ENCODE measurements at places on chromosomes 11 and 22.
A peak's percentile ranks its signal among the peaks of the same experiment; 100 is the strongest.

DNA sequence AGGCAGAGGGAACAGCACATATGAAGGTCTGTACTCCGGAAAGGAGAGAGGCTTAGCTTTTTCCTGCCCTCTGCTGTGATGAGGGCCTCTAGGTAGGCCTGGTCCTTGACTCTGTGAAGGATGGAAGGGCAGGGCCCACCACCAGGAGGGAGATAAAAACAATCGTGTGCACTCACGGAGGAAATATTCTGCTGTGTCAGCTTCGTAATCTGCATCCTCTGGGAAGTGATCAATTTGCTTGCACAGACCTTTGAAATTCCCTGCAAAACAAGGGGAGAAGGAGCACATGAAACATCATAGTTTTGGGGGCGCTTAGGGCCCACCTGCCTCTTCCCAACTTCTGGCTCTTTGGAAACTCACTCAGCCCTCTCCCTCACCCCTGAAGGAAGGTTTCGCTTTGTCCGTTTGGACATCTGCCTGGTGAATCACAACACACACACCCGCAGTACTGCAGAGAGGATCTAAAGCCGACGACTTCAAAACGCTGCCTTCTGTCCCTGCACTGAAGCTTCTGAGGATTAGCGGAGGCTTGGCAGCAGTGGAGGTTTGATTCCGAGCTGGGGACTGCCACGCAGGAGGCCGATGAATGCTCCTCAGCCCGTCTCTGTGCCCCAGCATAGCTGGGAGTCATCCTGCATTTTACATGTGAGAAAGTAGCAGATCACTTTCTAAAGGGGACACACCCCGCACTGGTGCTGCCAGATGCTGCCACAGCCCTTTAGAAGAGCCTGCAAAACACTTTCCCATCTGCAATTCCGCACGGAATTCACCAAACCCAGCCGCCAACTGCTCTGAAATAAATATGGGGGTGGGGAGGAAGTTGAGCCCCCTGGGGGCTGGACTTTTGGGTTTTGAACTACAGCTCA lies 58.6 kb upstream of the EIF3D start:
- peak; percentile 55 for DNase-seq

DNA sequence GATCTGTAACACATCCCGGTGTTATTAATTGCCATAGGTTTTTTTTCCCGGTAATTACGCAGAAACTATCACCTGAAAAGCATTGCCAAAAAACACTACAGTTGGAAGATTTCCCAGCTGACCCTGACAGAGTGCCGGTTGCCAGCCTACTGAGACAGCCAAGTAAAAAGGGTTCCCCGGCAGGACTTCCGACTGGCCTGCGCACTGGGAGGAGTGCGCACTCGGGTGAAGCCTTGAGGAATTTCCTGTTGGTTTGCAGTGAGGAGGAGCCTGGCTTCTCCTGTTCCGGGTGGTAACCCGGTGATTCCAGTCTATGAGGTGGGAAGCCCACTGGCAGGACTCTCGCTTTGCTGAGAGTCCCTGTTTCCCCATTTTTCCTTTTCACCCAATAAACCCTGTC lies 52.1 kb downstream of the CNTF start:
- no peak for DNase-seq

GRCh38 chr22:38193580-38193979 lies 8.2 kb upstream of the MAFF start:
- DNase-seq: no peak

GRCh38 chr11:107747622-107748021 lies 35.8 kb upstream of the SLN start:
- DNase-seq: no peak

DNA sequence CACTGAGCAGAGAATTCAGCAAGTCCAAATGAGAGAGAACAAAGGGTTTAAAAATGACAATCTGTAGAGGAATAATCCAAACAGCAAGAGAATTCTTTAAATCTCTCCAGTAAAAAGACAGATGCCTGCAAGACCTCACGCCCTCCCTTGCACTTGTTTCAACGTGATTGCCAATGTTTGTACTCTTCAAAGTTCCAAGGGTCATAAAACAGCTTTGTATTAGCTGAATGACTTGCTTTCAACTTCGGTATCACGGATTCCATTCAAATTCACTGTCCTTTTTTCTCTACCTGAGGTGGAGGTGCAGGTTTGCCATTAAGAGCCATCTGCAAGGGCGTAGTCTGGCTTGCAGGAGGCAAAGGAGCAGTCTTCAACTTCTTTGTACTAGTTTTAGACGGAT lies 41.1 kb upstream of the CHRNA10 start:
- DNase-seq: no peak

DNA sequence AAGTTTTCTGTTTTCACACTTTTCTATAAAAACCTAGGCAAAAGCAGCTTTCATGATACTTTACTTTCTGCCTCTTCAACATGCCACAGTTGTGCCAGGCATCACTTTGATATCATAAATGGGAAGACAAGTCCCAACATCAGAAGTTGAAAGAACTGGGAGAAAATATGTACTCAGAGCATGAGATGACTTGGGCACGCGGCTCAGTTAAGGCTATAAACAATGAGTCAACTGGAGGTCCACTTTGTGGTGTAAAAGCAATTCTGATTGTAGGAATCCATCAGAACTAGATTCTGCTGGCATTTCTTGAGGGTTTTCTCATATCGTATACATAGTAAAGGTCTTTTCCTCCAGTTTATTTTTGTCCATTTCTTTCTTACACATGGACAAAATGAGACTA lies 109.7 kb upstream of the USP47 start:
- DNase-seq: no peak

- no peak for DNase-seq
These were observed 893 bp downstream of the SLC36A4 start for GRCh38 chr11:93196816-93197379.

GRCh38 chr11:124898263-124898680 lies 607 bp upstream of the ROBO4 start:
- peak; percentile 49 for DNase-seq

DNA sequence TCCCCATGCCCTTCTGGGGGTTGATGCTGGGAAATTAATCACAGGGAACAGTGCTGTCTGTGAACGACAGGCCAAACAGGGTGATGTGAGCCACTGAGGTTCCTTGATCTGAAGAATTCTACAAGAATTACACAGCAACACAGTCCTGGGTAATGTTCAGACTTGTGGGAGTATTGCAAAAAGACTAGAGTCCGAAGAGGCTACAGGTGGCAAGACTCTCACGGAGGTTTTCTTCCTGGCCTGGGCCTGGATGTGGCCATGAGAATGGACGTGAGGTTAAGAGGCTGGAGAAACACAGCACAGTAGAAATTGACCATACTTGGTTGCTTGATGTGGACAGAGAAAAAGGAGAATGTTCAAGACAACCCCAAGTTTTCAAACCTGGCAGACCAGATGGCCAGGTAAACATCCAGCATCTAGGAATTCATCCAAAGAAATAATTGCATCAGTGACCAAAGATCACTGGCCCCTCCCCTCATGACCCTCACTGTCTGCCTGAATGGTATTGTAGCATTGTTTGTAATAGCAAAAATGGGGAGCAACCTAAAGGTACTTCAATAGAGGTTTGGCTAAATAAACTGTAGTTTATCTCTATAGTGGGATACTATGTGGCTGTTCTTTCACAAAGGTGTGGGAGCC lies 70.8 kb downstream of the COMMD9 start:
- no peak for DNase-seq

DNA sequence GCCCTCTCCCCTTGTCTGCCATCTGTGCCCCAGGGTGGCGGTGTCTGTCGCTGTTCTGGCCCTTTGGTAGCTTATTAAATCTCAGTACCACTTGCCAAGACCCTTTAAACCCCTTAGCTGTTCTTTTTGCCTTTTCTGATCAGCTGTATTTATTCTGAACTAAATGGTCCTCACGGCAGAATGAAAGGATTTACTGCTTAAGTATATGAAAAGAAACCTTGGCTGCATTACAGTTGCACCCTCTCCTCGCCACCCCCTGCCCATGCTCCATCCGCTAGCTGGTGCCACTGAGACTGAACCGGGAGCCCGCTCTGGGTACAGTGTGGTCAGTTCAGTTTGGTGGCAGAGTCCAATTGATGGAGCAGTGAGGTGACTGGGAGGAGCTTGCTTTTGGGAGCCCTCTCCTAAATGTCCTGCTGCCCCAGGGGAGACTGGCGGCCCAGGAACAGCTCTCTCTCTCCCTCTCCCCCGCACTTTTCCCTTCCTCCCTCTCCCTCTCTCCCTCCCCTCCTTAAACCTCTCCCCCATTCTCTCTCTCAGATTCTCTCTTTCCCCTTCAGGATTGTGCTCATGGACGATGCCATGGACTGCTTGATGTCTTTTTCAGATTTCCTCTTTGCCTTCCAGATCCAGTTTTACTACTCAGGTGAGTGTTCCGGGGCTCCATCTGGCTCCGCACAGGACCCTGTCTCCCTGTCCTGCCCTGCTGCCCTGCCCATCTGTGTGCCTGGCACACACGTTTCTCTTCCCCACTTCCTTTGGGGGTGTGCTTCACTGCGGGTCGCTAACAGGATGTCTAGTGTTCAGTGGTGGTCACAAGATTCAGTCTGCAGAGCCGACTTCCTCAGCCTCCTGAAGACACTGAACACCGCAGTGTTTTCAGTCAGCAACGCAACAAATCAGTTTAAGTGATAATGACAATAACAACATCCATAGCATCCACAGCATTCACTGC lies 21.8 kb downstream of the ARFGAP2 start:
- DNase-seq: no peak

GRCh38 chr11:4926608-4927007 lies 2.5 kb upstream of the OR51G1 start:
- no peak for DNase-seq

DNA sequence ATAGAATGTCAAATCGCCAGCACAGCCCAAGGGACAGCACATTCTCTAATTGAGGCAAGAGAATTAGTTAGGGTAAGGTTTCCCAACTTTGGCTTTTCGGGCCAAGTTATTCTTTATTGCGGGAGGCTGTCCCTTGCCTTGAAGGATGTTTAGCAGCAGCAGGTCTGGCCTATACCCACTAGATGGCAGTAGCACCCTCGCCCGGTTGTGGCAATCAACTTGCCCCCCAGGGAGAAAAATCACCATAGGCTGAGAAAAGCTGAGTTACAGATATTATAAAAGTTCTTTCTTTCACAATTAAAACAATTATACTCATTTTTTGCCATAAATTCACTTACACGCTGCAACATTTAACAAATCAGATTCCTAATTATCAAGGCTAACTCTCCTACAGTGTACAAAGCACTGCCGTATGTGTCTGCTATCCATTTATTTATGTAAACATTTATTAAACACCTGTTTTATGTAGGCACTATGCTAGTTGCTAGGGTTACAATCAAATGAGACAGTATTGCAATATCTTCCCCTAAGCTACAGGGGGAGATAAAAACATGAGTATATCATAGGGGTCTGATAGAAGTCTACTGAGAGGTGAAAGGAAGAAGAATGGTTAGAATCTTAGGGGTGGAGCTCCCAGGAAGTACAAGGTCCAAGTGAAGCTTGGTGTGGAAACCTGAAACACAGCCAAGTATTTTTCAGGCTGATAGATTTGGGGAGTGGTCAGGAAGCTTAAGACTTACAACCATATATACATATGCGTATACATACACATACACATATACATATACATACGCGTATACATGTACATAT lies 452.3 kb downstream of the RAB38 start:
- no peak for DNase-seq

GRCh38 chr11:63573881-63574855 lies 11.0 kb upstream of the PLAAT2 start:
- no peak for DNase-seq

DNA sequence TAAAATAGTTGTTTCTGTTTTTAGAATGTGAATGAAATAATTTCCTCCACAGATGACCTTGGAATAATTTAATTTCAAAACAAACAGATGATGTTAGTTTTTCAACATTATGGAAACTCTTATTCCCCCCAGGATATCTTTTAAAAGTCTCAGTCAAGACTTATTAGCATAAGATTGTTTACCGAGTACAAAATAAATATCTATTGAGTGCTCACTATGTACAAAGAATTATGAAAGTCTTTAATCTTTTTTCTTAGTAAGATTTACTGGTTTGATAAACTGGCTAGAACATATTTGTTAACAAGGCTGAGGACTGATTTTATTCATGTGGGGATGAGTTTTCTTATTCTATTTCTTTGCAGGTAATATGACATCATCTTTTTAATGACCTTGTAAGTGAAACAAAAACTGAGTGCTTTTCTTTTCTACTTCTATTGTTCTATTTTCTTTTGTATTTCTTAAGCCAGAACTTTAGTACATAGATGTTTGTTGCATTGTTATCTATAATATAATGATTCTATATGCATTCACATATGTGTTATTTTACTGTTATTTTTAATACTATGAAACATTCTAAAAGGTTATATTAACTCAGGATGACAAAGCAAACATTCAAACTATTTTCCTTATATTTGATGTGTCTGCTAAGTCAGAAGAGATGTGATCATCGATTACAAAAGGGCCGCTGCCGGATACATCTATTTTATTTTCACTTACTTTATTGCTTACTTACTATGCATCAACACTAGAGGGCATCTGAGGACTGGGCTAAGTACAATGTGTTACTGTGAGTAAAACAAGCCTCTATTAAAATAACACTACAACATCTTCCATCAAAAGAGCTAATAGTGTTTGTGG lies 111.0 kb upstream of the ARHGAP42 start:
- no peak for DNase-seq

DNA sequence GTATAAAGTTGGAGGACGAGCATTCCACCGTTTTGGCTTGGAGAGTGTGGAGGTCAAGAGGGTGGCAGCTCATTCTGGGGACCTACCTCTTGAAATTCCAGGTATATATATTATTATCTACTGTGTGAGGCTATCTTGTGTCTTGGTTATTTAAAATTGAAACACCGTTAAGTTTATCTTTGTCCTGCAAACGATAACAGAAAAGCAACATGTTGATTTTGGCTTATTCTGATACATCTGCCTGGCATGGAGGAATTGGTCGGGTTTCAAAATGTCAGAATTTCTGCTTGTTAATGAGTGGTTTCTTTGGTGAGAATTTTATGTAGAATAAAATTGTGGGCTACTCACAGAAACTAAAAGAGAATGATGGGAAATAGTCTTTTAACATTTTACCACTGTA lies 54.4 kb downstream of the SVIP start:
- no peak for DNase-seq

DNA sequence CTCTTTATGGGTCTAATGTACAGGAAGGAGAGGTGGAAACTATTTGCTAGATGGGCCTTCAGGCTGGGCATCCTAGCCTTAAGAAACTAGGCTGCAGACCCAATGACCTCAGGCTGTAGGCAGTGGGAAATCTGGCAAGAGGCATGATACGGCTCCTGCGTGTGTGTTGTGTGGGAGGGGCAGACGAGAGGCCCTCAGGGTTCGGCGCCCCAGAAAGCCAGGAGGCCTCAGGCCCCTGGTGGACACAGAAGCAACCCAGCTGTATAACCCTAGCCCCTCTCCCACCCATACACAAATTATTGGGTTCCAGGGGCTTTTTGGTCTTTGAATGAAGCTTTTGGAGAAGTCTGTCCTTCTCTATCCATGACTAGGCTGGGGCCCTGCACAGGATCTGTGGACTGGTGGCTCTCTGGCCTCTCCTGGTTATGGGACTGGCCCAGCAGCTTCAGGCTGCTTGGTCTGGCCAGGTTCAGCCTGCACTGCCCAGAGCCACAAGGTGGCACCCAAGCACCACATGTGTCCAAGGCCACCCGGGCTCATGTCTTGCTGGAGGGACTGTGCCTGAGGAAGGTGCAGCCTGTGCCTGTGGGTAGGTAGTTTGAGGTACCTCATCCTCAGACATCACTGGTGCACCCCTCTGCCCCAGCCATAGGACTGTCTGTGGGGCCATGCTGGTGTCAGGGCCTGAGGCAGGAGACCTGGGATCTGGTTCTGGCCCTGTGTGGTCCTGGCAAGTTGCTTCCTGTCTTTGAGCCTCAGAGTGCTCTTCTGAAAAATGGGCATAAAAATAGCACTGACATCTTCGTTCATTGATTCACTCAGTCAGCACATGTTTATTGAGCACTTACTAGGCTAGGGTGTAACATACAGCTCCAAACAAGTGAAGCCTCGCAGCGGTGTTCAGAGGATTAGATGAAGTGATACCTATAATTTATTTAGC lies 87.5 kb downstream of the RRM1 start:
- DNase-seq: no peak
